Fibroblast of the aortic adventitia (primary cell): ENCODE measurements at places on chromosomes 16 and 17. TPM values are rescaled to one million over a fixed set of nuclear protein-coding genes. Genes with fewer than 3 reads are reported as not detected.

Gene KRTAP9-8
- total RNA-seq = not detected in 2 replicates

Gene NACA2
- not detected in 2 replicates for total RNA-seq

Gene USP31
- total RNA-seq = 5.2 and 9.0 TPM in 2 replicates

Gene EMP2
- 6.8 and 31.1 TPM in 2 replicates for total RNA-seq

Gene NME3
- total RNA-seq = 27.1 and 30.3 TPM in 2 replicates

Gene PNMT
- not detected in 2 replicates for total RNA-seq

Gene DHRS7C
- total RNA-seq = not detected in 2 replicates

Gene KAT2A
- 8.5 and 13.7 TPM in 2 replicates for total RNA-seq
